ENCODE measurements at places on chromosomes 11 and 22.

DNA sequence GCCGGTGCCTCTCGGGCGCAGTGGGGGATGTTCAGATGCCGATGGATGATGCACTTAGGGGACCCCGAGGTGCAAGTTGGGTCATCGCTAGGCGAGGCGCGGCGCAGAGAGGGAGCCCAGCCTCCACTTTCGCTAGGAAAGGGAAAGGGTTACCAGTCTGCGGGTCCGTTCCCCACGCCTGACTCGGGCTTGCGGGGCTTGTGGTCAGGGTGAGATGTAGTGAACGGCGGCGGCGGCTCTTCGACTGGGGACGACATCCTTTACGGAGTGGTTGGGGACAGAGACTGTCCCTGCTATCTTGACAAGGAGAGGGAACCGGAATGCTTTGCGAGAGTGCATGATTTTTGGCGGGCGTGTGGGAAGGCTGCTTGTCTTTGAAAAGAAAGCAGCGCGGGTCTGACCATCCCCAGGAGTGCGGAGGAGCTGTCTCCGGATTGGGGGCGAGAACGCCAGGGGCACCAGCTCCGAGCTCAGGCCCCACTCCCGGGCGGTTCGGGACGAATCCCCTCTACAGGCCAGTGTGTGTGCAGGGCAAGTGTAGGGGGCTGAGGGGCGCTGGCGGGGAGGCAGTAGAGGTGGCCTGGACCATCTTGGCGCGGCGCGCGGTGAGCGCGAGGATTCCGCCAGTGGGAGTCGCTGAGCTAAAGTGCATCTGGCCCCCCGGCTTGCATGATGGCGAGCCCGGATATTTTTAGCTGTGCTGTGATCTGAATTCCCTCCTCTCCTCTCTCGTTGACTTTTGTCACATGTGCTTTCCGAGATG is 1.1 kb downstream of the FAT3 start:
- no peak for DNase-seq

- DNase-seq = peak; percentile 38
Observed at GRCh38 chr11:77046060-77046501, 11.9 kb downstream of the B3GNT6 start.

DNA sequence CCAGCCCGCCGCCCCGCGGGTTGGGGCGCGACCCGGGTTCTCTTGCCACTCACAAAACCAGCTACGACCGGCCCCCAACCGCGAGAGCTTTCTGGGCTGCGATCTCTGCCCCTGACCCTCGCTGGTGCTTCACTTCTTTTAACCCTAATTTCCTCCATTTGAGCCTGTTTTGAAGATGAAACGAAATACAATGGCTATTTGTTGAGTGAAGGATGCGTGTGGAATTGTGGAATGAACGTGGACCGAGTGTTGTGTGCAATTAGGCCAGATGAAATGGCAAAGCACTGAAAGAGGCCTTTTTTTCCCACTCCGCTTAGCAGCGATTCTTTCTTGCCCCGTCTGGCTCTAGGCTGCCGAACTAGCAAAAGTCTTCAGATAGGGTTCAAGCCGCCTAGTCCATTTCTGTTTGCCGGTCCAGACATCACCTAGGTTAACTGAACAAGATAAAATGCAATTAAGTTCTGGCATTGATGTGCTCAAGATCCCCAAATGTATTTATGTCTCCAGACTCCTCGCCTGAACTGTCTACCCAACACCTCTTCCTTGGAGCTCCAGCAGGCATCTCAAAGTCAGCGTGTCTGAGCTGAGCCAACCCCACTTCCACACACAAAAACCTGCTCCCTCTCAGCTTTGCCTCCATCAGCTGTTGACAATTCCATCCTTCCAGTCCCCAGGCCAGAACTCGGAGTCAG is 471 bp upstream of the TMEM184B start:
- DNase-seq = no peak

DNA sequence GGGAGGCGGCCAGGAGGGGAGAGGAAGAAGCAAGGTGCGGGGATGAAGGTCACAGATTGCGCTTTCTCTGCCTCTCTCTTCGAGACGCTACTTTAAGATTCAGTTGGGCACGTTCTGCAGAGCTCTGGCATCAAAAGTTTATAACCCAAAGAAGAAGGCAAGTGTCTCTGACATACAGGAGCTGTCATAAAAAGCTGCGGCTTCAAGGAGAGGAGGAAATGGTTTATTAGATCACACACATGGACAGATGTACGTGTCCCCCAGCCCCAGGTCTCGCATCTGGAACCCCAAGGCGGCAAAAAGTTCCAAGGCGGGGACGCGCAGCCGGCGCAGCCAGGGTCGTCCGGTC is 589.0 kb downstream of the OPCML start:
- DNase-seq = no peak

- no peak for DNase-seq
Observed at GRCh38 chr11:118169300-118170140, 6.9 kb downstream of the SCN2B start.

- DNase-seq = no peak
Observed at GRCh38 chr11:57871231-57871630, 109.6 kb downstream of the CTNND1 start.

DNA sequence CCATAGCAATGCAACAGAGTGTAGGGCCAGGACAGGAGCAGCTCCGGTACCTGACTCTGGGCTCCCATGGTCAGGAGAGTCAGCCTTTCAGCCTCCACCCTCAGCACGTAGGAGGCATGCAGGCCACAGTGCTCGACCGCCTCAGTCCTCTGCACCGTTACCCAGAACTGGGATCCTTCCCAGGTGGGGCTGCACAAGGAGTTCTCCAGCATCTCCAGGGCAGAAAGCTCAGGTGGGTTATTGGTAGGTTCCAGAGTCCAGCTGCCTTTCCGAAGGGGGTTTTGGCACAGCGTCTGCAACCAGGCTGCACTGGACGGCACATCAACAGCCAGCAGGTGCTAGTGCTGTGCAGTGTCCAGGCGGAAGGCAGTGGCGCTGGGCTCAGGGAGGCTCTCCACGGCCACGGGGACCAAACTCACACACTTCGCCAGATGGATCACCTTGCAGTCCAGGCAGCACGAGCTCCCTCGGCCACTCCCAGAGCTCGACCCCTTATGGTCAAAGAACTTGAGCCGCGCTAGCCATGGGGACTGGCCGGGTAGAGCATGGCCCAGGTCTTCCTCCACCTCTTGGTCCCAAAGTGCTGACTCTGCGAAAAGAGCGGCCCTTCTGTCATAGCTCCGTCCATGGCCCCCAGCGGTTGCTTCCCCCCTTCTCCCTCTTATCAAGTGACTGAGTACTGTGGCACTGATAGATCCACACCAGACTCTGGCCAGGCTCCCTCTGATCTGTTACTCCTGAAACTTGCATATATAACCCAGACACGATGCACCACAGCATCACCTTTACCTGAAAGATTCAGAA is 6.9 kb upstream of the PHOX2A start:
- DNase-seq = no peak

Data from activated CD4-positive, alpha-beta T cell treated with anti-CD3 and anti-CD28 coated beads, Interleukin-2, amount 50 U/mL, for 24 hours (primary cell).